ENCODE measurements at places on chromosomes 1 and 21. TPM values are rescaled to one million over a fixed set of nuclear protein-coding genes. Genes with fewer than 3 reads are reported as not detected.

DNA sequence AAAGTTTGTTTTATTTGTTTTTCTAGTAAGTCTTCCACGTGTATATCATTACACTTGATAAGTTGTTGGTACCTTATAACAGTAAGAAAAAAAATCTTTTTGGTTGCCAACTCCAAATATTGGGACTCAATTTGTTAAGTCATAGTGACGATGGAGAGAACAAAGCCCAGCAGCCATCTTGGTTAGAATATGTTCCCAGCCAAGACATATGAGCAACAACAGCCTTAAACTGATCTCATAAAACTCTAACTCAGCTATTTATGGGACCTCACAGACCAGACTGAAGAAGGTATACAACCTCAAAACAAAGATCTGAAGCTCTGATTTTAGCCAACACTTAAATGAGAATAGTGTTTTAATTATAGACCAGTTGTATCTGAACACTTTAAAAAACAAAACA is 281.3 kb downstream of the VAV3 start:
- no peak for DNase-seq

- no peak for DNase-seq
Observed at GRCh38 chr1:196501760-196502428, 106.3 kb downstream of the KCNT2 start.

DNA sequence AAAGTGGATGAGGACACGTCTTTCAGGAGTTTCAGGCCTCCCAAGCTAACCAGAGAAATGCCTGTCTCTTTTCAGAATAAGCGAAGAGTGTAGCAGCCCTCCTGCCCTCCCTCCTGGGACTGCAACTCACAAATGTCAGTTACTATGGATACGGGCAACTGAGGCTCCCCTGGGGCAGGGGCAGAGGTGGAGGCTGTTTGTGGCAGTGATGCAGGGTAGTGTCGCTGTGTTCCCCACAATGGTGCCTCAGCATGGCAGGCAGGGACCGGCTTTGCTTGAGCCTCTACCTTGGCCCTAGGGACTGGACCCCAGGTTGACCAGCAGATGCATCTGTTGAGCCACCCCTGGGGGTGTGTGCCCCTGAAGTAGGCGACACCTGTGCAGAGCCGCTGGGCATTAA is 10.2 kb downstream of the NFASC start:
- DNase-seq: no peak

- DNase-seq: no peak
Observed at GRCh38 chr1:191592039-191592438, 566.2 kb upstream of the RGS18 start.

DNA sequence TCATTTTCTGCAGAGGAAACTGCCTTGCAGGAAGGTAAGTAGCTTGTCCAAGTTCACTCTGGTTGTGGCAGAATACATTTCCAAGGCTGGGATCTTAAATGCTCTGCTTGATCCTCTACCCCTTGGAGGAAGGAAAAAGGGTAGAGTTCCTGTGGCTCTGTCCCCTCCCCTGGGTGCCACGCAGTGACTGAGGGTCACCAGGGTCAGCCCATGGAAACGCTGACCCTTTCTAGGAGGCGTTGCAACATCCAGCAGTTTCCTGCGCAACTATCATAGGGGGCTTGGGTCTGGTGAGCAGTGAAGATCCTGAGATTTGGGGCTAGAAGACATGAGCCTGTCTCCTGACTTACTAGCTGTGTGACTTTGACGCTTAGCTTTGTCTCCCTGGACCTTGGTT is 29.4 kb upstream of the EPS8L3 start:
- no peak for DNase-seq

DNA sequence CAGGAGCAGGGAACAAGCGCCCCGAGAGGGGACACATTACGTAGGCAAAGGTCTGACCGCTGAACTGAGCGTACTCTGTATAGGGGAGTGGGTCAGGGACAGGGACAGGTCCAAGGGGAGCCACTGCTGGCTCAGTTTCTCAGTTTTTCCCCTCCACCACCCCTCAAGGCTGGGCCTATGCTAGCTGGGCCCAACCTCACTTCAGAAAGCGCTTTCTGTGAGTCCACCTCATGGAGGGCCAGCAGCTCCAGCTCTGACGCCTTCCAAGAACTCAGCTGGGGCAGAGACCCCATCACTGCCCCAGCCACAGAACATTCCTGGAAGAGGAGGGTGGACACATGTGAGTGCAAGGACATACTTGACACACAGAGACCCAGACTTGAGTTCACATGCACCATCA is 242.0 kb downstream of the FOXD2 start:
- no peak for DNase-seq

DNA sequence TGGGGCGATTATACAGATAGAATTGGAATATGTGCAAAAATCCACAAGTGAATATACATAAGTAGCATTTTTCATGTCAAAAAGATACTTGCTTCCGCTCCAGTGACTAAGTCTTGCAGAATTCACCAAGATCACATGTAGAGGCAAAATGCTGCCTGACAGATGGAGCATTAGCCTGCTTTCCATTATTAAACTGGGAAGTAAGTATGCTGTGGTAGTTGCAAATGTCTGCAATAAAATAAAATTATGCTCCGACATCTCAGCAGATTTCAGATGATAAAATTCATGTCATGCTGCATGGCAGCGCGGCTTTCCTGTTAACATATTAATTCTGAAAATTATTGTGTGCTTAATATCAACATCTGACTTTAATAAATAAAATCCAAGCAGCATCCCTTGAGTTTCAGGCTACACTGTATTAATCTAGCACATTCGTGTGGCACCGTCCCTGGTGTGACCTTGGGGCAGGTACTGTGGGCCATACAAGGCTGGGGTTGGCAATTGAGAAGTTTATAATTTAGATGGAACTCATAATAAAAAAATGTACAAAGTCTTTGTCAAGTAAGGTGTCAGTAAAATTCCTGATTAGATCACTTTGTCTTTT is 366.4 kb upstream of the ZP4 start:
- DNase-seq: no peak

- DNase-seq: no peak
Observed at GRCh38 chr1:82152356-82153271, 351.9 kb downstream of the ADGRL2 start.

DNA sequence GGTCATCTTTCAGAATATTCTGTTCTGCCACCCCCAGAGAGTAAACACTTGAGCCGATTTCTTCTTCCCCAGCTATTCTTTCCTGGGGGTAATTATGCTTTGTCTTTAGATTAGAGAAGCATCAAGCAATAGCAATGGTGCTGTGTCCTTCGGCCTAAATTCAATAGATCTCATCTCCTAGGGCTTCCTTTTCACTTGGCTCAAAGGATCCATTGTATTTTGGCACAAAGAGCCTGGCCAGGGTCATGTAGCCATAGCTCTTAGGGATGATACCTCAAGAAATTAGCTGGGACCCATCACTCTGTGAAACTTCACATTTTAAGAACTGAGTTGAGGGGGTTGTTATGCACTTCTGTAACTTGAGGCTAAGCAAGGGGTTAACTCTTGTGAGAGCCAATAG is 27.0 kb downstream of the MRPS6 start:
- DNase-seq: no peak

Gene RXFP4
- total RNA-seq: not detected

Gene TLR5
- 0.30 TPM for total RNA-seq

Gene S100A9
- not detected for total RNA-seq
